ENCODE measurements at places on chromosomes 2 and 18. TPM values are rescaled to one million over a fixed set of nuclear protein-coding genes. Genes with fewer than 3 reads are reported as not detected.

DNA sequence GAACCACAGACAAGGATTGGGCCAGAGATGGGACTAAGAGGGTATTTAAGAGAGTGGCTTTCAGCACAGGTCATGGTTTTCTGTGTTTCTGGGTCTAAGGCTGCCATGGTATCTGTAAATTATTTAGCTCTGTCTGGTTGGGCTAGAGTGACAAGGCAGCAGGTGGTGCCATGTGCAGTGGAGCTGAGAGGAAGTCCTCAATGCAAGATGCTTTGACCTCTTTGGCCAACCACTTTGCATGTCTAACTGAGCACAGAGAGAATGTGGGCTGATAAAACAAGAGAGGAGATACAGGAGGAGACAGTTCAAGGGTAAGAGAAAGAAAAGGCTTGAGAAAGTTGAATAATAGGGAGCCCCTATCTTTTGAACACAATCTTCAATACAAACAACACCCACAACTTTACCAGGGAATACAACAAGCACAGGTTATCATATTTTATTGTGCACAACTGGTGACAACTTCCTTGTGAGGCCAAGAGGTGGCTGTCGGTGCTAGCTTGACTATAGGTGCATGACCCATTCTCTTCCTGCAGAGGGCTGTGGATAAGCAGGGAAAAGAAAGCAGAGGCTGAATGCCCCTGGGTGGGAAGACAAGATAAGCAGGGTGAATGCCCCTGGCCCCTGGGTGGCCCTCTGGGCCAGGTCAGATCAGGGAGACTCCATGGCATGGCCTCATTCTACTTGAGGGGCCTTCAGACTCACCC is 12.3 kb downstream of the FLACC1 start:
- no peak for DNase-seq

- DNase-seq, result no peak
Observed at GRCh38 chr2:102110171-102110570, 32.4 kb upstream of the IL1R1 start.

DNA sequence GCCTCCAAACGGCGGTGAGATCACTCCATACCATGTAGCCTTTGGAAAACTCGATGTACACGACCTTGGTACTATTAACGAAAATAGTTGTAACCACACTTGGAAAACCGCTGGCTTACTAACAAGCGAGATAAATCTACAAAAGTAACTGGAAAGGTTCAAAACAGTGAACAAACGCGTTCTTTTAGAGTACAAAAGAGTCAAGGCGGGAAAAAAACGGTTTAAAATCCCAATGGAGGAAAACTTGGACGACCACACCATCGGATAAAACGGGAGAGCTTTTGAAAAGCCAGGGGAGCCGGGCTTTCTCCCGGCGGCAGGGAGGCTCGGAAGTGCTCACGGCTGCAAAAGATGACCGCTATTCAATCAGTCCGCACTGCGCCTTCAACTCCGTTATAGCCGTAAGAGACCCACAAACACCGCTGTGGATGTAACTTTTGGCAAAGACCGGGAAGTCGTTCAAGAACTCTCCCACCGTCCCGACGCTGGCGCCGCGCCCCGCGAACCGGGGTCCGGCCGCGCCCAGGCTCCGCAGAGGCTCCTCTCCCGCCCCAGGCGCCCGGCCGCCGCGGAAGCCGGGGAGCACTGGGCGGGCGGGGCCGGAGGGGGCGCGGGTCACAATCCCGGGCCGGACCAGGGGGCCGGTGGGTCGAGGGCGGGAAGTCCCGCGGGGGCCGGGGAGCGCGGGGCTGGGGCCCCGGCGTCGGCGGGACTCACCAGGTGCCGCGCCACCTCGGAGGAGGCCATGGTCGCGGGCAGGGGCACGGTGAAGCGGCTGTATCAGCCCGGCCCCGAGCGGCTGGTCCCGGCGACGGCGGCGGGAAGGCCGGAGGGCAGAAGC is 465 bp downstream of the SEPTIN10 start:
- DNase-seq, result no peak

GRCh38 chr2:2107141-2107540 is 223.9 kb downstream of the MYT1L start:
- no peak for DNase-seq

CFC1 gene
- not detected for polyA plus RNA-seq

- DNase-seq, result no peak
Observed at GRCh38 chr2:174027956-174028355, 62.8 kb upstream of the SP3 start.

DNA sequence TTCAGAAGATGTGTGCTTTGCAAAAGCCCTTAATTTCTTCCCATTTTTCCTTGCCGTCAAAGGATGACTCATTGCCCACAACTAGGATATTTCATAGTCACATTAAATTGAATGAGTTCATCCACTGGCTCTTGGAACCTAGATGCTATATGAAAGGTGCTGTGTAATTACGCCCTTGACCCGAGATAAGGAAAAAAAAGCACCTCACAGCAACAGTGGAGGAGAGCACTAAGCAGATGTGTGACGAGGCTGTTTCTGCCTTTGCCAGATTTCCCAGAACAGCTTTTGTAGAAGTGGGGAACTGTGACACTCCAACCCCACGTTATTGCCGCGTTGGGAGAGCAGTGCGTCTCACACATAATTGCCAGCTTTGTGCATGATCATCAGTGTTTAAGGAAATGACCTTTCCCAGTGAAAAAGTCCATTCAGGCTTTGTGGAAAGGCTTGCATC is 33.3 kb upstream of the TMEM87B start:
- DNase-seq, result no peak

DNA sequence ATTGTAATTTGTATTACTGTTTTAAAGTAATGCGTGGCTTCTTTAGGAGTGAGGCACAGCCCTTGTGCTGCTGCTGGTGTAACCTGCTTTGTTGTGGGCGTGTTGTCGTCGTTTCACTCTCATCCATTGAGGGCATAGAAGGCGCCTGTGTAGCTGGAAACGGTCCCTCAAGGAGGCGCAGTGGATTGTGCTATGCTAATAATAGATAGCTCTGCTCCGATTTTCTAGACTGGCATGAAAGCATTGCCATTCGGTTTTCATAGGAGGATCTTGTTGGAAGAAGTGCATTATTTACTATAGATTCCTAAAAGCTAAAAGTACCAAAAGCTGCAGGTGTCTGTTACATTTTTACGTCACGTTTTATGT is 17.9 kb downstream of the RAB12 start:
- no peak for DNase-seq

DNA sequence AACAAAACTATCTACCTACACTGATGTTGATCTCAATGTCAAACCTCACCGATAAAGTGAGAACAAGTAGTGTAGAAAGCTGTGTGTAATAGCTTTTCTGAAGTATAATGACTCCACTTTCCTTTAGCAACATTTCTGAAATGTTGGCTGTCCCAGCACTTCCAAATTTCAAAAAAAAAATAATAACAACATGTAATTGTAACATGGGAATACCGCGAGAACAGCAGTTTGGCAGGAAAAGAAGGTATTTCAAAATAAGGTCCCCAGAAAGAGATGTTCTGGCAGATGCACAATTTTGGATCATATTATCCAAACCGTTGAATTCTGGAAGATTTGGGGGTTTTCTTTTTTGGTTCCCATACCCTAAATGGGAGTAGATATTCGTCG is 352.0 kb downstream of the ARHGAP15 start:
- DNase-seq, result no peak

GRCh38 chr2:2523461-2524347 is 192.6 kb upstream of the MYT1L start:
- DNase-seq, result no peak

NEU2 gene
- polyA plus RNA-seq, result not detected

MAL gene
- 2.5 TPM for polyA plus RNA-seq

- no peak for DNase-seq
Observed at GRCh38 chr18:10499230-10499629, 26.6 kb upstream of the NAPG start.

- no peak for DNase-seq
Observed at GRCh38 chr2:212173756-212174510, 364.7 kb downstream of the ERBB4 start.

TNFRSF11A gene
- 2.8 TPM for polyA plus RNA-seq

GNAL gene
- 1.1 TPM for polyA plus RNA-seq

DNA sequence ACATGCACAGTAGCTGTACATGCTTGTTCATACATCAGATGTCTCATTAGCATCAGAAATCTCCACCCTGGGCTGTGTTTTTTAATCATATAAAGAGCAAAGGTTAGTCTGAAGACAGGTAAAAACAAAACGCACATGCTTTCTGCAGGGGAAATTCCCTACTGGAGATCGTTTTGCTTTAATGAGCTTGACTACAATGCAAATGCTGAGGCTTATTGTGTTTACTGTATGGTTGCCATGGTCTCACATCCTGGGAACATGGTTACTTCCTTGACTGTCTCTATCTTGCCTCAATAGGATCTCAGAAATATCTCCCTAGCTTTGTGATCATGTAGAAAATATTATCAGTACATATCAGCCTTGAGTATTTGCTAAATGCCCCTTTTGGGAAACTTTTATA is 336.5 kb upstream of the TFPI start:
- no peak for DNase-seq

AFF3 gene
- 3.5 TPM for polyA plus RNA-seq

DNA sequence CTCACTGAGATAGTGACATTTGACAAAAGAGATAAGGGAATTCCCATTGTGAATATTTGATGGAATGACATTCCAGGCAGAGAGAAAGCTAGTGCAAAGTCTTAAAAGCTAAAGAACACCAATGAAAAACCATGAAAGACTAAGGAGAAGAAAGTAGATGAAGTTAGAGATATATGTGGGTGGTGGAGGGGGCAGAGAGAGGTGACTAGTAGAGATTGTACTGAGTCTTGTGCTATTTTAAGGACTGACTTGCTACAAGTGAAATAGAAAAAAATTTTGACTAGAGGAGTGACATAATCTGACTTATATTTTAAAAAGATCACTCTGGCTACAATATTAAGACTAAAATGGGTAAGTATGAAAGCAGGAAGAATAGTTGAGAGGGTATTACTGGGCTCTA is 35.3 kb upstream of the GULP1 start:
- DNase-seq, result no peak

ASPRV1 gene
- 2.9 TPM for polyA plus RNA-seq

GRCh38 chr18:3279201-3280185 is 17.6 kb downstream of the MYL12B start:
- no peak for DNase-seq

DNA sequence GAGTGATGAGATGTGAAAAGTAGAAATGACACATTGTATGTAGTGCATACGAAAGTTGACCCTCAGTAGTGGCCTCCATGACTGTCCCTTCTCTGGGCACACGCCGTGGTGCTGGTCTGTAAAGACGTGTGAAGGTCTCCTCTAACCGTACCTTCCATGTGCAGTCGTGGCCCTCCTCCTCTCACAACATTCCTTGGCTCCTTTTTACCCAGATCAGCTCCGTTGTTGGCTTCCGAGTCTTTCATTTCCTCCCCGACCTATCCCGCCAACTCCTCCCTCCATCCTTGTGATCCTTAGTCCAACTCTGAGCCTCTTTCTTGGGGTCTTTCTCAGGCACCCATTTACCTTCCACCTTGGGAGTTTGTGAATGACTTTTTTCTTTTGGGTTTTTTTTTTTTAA is 160.4 kb upstream of the BCL2L11 start:
- DNase-seq, result no peak

DNA sequence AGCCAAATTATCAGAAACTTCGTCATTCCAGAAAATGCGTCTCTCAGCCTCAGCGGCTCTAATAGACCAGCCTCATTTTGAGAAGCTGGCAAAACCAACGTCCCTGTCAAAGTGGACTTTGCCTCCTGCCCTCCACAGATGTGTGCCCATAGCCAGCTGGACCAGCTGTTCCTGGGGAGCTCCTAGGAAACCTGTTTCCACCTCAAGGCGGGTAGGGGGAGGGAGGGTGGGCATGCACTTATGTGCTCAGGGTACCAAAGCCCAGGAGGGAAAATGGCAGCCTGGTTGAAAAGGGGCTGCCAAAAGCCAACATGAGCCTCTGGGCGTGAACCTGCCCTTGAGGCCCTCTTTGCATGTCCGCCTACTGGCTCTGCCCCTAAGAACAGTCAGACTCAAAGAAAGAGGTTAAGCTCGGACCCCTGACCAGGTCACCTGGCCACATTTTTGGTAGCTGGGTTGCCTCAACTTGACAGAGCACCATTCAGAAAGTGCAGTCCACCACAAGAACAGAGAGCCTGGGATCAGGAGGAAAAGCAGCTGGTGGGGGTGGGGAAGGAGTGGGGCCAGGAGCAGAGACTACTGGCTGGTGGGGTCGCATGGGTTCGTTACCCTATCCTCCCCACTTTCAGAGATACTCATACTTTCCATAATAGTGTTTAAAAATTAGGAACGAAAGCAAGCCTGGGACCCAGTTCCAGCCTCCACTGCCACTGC is 3.5 kb downstream of the PER2 start:
- DNase-seq, result no peak

DNA sequence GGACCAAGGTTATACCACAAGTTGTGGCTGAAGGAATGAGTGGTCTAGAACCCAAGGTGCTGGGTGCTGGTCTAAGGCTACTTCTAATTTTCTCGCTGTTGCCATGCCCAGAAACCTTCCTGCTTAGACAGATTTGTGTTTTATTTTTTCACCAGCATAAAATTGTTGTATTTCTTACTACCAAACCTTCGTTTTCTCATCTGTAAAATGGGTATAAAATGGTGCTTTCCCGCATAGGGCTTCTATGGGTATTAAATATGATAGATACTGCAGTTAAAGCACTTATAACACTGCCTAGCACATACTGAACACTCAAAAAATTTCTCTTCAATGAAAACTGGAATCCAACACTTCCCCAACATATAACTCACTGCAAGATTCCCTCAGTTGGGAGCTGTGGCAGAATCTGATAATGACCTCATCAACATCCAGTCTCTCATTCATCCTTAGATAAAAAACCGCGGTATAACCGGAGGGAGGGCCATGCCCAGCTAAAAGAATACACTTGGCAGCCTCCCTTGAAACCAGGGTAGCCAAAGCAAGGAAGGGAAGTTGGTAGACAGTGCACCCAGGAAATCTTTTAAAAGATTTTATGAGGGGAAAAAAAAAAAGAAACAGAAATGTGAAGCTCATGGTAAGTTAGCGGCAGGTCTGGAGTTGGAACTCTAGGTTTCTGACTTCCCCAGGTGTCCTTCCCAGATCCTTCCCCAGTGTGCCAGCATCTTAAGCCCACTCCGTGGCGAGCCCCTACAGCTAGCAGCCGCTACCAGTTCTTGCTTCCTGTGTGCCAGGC is 1.2 kb downstream of the NEMP2 start:
- DNase-seq, result no peak

KDSR gene
- polyA plus RNA-seq, result 22.7 TPM

FOXI3 gene
- polyA plus RNA-seq, result 0.05 TPM

DNA sequence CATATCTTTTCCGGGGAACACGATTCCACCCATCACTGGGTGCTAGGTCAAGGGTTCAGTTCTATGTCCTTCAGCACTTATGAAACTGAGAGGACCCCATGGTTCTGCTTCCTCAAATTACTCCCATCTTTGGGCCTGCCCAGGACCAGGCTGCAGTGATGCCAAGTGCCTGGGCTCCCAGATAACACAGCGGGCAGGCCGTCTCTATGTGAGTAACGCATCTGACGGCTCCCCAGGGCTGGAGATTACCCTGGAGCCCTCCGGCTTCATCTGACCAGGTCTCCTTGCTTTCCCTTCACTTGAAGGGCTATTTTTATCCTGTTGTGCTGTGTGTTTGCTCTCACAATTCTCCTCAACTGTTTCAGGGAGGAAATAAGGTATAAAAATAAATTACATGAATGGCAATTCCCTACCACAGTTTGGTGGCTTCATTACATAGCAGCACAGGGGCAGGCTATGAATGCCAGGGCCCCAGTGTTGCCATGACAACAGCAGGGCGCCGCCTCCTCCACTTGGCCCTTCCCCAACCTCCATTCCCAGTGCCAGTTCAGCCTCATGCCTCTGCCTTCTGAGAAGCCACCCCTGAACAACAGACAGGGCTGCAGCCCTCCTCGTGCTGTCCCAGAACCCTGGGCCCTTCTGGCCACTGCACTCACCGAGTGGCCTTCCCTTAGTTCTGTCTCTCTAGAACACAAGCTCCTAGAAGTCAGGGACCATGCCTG is 25.4 kb upstream of the TMEM131 start:
- no peak for DNase-seq
